ENCODE measurements at places on chromosomes 4 and X.

DNA sequence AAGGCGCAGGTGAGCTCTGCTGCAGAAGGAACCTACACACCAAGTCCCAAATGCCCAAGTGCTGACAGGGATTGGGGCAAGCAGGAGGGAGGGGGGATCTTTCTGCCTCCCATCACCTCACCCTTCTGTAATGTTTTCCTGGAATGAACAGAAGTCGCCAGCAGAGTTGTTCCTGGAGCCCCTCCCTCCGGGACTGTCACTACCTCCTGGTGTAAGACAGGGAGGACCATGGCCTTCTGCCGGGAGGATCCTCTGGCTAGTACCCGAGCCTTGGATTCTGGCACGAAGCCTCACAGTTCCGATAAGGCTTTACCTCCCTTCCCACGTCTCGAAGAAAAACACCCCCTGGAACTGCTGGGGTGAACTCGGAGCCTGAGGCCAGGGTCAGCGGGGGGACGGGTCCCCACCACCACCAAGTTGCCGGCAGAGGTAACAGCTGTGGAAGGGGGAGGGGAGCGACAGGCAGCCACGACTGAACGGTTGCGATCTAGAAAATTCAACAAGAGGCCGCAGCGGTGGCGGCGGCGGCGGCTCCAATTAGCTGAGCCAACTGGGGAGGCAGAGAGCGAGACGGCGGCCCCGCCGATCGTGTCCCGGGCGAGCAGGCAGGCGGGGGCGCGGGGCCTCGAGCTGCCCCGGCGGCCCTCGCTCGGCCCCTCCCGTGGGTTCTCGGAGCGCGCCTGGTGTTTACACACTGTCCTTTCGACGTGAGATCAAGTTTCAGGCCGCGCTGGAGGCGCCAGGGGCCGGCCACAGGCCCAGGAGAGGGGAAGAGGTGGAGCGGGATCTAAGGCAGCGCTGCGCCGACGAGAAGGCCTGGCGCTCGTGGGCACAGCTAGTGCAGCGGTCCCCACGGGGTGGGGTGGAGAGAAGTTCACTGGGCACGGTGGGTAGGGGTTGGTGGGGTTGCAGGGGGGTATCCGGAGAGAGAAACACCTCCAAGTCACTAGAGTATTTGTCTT lies 53.7 kb upstream of the BCOR start:
- DNase-seq, result no peak

GRCh38 chrX:119942173-119942819 lies 1.3 kb downstream of the NKAP start:
- no peak for DNase-seq

DNA sequence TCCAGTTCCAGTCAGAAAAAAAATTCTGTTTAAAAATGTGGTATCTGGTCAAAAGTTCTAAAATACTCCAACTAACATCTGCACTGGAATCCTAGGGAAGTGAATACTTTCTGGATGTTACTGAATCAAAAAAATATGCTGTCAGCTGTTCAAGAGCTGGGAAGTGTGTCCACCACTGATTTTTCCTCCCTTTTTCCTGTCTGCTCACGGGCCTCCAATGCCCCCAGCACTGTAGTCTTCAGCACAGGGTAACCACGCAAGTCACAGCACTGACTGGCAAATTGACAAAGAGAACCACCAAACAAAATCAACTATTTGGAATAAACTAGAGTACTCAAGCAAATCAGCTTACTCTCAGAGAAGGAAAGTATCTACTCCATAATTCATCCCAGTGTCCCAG lies 9.9 kb downstream of the VEGFC start:
- no peak for DNase-seq

- DNase-seq, result no peak
Observed at GRCh38 chr4:38387819-38388218, 276.2 kb upstream of the KLF3 start.

DNA sequence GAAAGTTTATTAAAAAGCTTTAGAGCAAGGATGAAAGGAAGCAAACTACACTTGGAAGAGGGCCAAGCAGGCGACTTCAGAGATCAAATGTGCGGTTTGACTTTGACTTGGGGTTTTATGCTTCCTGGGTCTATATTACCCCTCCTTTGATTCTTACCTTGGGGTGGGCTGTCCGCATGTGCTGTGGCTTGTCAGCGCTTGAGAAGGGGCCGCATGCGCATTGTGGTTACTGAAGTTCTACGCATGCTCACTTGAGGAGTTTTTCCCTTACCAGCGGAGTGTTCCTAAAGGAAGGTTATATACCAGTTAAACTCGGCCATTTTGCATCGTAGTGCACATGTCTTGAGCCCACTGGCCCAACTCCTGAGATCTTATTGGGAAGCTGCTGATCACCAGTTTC lies 9.9 kb downstream of the ZNF157 start:
- DNase-seq, result no peak

GRCh38 chr4:158033416-158034120 lies 139.3 kb downstream of the GASK1B start:
- DNase-seq, result no peak

GRCh38 chr4:187544461-187545053 lies 451.0 kb upstream of the ZFP42 start:
- DNase-seq, result no peak

GRCh38 chr4:8308144-8308543 lies 38.6 kb downstream of the HTRA3 start:
- DNase-seq, result no peak

DNA sequence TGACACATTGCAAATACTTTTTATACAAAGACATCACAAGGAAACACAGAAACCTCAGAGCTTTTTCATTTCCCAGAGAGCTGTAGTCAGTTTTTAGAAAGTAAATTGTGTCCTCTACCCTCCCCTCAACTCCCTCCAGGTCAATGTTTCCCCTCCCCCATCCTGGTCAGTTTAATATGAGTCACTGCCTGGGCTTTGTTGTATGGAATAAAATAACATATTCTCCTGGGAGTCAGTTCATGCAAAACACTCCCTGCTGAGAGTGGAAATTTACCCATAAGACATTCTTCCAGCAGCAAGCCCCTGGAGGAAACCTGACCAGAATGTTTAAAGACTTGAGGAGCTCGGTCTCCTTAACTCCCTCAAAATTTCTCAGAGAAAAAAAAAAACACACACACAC lies 270.1 kb upstream of the LDB2 start:
- DNase-seq, result no peak

DNA sequence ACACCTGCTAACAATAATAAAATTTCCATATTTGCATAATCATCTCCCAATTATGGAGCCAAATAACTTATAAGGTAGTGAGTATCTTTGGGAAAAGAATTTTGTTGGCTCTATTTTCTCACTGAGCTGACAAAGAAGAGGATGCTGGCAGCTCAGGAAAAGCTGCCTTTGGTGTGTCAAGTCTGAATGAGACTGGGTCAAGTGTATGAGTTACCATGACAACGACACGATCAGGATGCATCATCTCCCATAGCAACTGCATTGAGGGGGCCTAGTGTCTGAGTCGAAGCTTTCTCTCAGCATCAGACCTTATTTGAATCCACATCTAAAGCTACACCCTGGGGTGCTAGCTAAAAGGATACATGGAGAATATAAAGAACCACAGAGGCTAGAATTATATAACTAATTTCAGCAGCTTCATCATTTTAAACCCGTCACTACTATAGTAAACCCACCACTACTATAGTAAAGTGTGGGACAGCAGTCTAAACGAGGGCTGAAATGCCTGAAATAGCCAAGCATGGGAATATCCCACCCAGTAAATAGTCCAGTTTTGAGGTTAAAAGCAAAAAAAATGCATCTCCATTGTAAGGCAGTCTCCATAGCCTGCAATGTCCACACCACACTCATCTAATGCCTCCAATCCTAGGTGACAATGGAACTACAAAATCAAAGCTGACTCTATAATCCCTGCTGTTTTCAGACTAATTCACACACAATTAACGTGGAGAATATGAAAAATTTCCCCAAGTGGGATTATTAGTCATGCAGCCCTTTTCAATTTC lies 16.0 kb downstream of the GSPT2 start:
- DNase-seq, result no peak

- DNase-seq, result no peak
Observed at GRCh38 chrX:95626748-95627147, 1057.9 kb upstream of the DIAPH2 start.

GRCh38 chr4:84814094-84814750 lies 152.3 kb downstream of the WDFY3 start:
- DNase-seq, result no peak

DNA sequence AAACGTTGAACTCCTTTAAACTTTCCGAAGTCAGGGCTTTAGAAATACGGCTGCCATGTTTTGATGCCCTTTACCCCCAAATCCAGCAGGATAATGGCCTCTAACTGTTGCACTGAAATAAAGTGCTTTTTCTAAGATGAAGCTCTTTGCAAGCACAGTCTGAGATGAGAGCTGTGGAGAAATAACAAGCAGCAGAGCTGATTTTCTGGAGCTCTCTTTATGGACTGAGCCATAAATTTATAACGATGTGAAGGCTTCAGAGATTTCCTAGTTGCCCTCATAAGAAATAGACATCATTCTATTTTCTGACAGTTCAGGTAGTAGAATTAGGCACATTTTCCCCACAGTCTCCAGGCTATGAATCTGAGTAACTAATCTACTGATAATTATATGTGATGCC lies 567.3 kb downstream of the PDHA2 start:
- DNase-seq, result no peak

GRCh38 chrX:28920153-28920943 lies 333.1 kb downstream of the IL1RAPL1 start:
- DNase-seq, result no peak

DNA sequence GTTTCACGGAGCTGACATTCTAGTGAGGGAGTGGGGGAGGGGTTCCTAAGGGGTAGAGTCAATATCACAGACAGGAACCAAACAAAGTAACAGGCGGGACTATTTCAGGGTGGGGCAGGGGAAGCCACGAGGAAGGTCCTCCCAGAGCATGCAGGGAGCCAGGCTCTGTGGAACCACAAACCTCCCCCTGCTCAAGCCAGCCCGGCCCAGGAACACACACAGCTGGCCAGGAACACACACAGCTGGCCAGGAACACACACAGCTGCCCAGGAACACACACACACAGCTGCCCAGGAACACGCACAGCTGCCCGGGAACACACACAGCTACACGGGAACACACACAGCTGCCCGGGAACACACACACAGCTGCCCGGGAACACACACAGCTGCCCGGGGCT lies 24.8 kb downstream of the EVC2 start:
- no peak for DNase-seq

GRCh38 chrX:19875050-19875431 lies 12.4 kb downstream of the SH3KBP1 start:
- peak; percentile 79 for DNase-seq

DNA sequence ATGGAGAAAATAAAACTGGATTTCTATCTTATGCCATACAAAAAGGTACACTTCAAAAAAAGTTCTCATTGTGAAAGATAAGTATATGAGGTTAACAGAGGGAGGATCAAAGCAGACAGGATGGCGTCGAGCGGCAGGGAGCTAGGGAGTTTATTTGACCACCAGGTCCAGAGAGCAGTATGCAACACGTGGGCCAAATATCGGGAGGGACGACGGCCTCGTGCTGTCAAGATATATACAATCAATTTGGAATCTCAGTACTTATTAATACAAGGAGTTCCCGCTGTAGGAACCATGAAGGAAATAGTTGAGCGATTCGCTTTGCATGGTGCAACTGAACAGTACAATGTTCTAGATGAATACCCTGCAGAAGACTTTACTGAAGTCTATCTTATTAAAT lies 1069.4 kb upstream of the INTU start:
- no peak for DNase-seq

GRCh38 chr4:55947254-55947882 lies 1.4 kb upstream of the CEP135 start:
- peak; percentile 94 for DNase-seq

GRCh38 chr4:1318488-1319213 lies 28.4 kb upstream of the UVSSA start:
- no peak for DNase-seq

- DNase-seq, result no peak
Observed at GRCh38 chr4:74904509-74905065, 28.3 kb upstream of the PARM1 start.

- no peak for DNase-seq
Observed at GRCh38 chr4:168629566-168629965, 132.7 kb downstream of the PALLD start.

GRCh38 chr4:17376205-17376604 lies 135.7 kb downstream of the QDPR start:
- no peak for DNase-seq

DNA sequence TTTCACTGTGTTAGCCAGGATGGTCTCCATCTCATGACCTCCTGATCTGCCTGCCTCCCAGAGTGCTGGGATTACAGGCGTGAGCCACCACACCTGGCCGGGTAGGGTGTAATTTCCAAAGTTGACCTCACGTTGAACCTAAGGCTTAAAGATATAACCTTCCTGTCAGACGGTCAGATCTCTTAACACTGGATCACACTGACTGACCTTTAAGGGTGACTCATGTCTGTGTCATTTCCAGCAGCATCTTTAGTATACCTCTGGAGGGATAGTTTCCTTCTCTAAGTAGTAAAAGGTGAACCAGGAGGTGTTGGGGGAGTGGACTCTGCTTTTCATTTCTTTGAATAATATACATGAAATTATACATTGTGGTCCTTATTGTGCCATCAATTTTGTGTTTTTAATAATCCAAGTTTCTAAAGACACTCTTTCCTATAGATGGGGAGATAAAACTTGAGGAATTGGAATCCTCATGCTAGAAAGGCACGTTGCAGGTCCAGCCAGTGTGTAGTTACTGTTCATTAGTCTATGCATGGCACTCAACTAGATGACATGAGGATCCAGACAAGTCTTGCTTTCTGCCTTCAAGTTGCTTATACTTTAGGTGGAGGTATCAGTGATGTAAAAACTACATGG lies 45.7 kb downstream of the ARHGAP10 start:
- no peak for DNase-seq

DNA sequence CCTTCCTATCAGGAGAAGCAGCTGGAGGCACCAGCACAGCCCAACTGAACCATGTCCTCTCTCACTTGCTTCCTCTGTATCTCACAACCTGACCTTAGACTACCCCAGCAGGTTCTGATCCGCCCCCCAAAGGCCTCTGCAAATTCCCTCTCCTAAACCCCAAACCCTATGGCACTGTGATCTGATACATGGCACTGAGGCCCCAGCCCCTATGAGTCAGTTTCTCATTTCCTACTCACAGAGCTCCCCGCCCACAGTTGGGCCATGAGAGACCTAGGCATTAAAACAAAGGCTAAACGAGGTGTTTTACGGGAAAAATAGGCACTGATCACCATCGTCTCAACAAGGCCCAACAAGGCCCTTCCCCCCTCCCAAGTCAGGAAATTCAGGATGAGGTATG lies 19.1 kb downstream of the SASH3 start:
- DNase-seq, result no peak

DNA sequence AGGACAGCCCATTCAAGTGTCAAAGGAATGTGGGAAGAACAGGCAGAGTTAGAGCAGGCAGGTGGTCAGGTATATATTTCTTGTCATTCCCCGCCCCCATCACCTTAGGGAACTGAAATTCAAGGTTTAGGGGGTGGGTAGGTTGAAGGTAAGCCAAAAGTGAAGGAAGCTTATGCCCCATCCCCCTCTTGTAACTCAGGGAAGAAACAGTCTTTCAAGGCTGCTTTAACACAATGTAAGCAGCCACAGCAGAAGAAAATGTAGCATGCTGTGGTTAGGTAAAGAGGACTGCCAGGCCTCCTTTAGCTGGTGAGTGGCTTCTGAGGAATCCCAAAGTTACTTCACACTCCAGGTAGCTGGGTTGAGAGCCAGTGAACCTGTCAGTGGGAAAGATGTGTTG lies 122.3 kb downstream of the RS1 start:
- DNase-seq, result no peak
